ENCODE measurements at places on chromosomes 4 and X. TPM values are rescaled to one million over a fixed set of nuclear protein-coding genes. Genes with fewer than 3 reads are reported as not detected.

MGARP gene
- not detected for total RNA-seq

ASMT gene
- not detected for total RNA-seq

PHKA1 gene
- 6.3 TPM for total RNA-seq

CXorf49 gene
- not detected for total RNA-seq

CDX4 gene
- not detected for total RNA-seq

EXOC1L gene
- total RNA-seq = not detected

GRCh38 chrX:155923200-155923599 lies 42.1 kb downstream of the VAMP7 start:
- H3K36me3 ChIP-seq = peaks cover 24% of the 10 kb centered on the region
- no peaks in the 10 kb centered on the region for H3K27me3 ChIP-seq
- DNase-seq = no peak

GRCh38 chrX:920234-920799 lies 289.7 kb downstream of the SHOX start:
- H3K4me3 ChIP-seq = no peak overlapping the region
- DNase-seq = no peak
- no peaks in the 10 kb centered on the region for H3K4me1 ChIP-seq
- H3K27ac ChIP-seq = no peak overlapping the region
- H3K27me3 ChIP-seq = no peaks in the 10 kb centered on the region
- no peaks in the 10 kb centered on the region for H3K36me3 ChIP-seq

GRCh38 chr4:174198828-174199227 lies 84.6 kb downstream of the FBXO8 start:
- no peak overlapping the region for H3K27ac ChIP-seq
- H3K27me3 ChIP-seq = no peaks in the 10 kb centered on the region
- H3K4me1 ChIP-seq = no peaks in the 10 kb centered on the region
- H3K36me3 ChIP-seq = no peaks in the 10 kb centered on the region
- no peak for DNase-seq
- no peak overlapping the region for H3K4me3 ChIP-seq

DNA sequence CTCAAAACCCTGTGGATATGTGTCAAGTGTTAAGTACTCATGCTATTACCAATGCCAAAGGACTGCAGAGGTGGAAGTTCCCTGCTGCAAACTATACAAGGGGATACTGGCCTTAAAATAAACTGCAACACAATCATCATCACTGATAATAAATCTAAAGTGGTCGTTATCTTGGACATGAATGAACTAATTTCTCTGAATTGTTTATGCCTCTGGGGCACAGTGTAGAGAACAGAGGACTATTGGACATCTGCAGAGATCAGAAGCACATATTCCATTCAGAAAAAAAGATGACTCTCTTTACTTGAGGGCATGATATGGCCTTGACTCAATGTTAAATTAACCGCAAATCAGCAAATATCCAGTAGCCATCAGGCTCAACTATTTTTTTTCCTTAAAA lies 542.6 kb upstream of the IGFBP7 start:
- no peaks in the 10 kb centered on the region for H3K36me3 ChIP-seq
- no peak overlapping the region for H3K4me3 ChIP-seq
- H3K27me3 ChIP-seq = no peaks in the 10 kb centered on the region
- no peak for DNase-seq
- H3K27ac ChIP-seq = no peak overlapping the region

DNA sequence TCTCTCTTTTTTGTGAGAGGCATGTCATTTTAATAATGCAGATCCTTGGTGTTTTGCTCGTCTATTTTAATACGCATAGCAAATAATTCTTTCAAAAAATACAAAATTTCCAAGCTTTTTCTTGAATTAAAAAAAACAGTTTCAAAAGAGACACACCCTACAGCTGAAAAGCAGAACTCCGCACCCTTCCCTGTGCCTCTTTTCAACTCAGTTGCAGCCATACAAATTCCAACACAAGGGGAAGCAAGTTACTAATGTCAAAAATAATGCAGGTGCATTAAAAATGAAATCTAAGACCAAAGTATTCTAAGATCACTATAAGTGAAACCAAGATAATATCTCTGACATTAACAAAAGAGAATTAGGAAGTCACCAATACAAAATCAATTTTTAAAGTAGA lies 66.6 kb downstream of the NR3C2 start:
- H3K27me3 ChIP-seq = no peaks in the 10 kb centered on the region
- H3K27ac ChIP-seq = no peak overlapping the region
- no peaks in the 10 kb centered on the region for H3K4me1 ChIP-seq
- no peak overlapping the region for H3K4me3 ChIP-seq
- DNase-seq = no peak
- no peaks in the 10 kb centered on the region for H3K36me3 ChIP-seq

DNA sequence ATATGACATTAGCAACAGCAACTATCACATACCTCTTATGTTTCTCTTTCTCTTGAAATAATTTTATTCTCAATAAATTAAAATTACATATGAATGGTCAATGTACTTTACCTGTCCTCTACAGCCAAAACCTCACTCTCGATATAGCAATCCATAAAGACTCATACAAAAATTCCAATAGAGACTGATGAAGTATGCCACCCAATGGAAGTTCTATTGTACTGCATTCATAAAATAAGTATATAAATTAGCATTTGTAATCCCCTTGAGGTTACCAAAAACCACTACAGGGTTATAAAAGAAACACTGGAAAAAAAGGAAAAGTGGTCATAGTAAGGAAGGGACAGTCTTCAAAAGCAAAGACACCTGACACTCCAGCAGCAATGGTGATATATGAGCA lies 32.8 kb downstream of the CLDN2 start:
- no peak overlapping the region for H3K27ac ChIP-seq
- DNase-seq = no peak
- H3K4me1 ChIP-seq = no peaks in the 10 kb centered on the region
- no peak overlapping the region for H3K4me3 ChIP-seq
- no peaks in the 10 kb centered on the region for H3K27me3 ChIP-seq
- H3K36me3 ChIP-seq = no peaks in the 10 kb centered on the region

DNA sequence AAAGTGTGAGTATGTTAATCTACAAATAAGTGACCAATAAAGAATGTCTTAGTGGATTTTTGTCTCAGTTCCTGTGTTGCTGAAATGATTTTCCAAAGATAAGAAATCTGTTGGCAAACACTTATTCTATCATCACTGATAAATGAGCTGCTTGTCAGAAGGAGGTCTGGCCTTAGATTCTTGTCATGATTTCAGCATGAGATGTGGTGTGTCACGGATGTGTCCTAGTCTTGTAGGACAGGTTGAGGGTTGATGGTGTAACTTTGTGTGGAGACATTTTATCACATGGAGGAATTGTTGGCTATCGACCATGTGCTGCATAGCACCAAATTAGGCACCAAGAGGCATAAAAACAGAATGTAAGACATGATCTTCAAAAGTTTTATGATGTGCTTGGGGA lies 31.8 kb upstream of the LIMCH1 start:
- H3K4me3 ChIP-seq = no peak overlapping the region
- H3K27me3 ChIP-seq = no peaks in the 10 kb centered on the region
- no peak for DNase-seq

DNA sequence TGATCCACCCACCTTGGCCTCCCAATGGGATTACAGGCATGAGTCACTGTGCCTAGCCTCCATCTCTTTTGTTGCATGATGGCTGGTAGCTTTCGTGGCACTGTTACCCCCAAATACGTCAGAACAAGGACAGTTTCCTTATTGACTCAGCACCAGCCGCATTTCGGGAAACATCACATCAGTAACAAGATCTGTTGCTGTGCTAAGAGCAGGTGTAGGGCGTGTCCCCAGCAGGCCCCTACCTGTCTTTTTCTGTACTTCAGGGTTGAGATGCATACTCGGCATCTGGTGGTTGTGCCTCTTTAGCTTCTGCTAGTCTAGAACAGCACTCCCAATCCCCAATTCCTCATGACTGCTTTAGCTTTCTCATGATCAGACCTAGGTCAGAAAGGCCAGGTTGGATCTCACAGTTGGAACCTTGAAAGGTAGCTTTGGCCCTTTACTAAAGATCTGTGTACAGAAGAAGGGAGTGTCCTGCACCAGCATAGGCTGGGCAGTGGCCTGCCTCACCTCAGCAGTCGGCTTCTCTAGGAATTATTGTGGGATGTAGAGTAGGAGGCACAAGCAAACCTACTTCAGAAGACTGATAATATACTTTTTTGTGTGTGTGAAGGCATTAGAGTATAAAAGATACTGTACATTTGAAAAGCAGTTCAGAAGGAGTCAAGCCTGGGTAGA lies 36.8 kb downstream of the NSD2 start:
- H3K36me3 ChIP-seq = peaks cover 35% of the 10 kb centered on the region
- no peak overlapping the region for H3K27ac ChIP-seq
- no peaks in the 10 kb centered on the region for H3K27me3 ChIP-seq
- no peak for DNase-seq
- H3K4me1 ChIP-seq = no peaks in the 10 kb centered on the region
- no peak overlapping the region for H3K4me3 ChIP-seq
